ENCODE measurements at places on chromosomes 1 and 21.

DNA sequence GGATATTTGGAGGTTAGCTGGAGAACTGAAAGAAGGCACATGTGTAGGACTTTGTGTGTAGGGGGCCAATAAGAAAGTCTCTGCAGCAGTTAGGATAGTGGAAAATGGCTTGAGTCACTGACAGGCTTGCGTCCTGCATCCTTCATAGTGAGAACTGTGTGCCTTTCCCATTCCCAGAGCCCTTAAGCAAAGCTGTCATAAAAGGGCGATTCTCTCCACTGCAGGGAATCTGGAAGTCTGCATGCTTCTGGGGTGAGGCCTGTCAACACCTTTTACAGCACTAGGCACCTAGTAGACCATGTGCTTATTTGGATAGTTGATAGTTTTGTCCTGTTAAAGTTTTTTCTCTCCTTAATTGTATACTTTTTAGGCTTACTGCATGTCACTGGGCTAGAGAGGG, 39.4 kb upstream of the MACF1 start:
- peak; percentile 44 for DNase-seq

DNA sequence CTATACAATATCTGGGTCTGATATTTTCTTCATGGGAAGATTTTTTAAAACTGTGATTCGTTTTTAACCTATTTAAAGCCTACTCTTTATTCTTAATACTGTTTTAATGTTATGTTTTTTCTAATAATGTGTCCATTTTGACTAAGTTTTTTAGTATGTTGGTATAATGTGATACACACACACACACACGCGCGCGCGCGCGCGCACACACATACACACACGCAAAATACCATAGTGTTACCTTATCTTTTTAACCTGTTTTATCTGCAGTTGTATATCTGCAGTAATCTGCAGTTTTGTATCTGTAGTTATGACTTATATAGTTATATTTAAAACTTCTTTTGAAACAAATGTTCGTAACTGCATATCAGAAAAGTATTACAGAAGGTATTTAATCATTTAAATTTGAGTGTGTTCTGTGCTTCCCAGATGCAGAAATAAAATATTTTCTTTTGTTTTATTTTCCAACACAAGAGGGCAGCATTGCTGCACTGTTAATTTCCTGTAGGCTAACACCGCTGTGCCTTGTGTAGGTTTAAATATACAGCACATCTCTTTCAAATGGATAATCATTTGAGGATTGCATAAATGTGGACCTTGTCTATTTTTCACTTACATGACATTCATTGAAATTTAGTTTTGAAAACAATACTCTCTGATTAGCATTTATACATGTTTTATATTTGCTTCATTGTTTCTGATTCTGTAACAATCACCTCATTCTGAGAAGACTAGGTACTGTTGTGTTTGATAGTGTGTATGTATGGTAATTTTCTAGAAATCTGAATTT, 166.1 kb downstream of the PDE4B start:
- peak; percentile 55 for DNase-seq

DNA sequence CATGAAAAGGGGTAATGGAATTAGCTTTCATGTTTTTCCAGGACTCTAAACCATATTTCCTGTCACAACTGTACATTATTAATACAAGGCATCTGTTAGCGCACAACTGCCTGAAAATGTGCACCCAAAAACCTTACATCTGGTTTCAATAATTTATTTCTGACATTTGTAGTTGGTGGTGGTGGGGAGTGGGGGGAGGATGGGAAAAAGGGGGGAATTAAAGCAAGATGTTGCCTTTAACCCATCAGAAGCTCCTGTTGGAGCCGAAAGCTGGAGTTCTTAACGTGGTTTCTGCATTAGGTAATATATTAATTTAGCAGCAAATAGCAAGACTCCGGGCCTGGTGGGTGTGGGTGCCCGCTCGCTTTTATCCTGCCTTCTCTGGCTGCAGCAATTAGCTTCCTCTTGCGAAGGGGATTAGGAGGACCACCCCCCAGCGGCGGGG, 36.9 kb upstream of the HHAT start:
- DNase-seq = peak; percentile 96

DNA sequence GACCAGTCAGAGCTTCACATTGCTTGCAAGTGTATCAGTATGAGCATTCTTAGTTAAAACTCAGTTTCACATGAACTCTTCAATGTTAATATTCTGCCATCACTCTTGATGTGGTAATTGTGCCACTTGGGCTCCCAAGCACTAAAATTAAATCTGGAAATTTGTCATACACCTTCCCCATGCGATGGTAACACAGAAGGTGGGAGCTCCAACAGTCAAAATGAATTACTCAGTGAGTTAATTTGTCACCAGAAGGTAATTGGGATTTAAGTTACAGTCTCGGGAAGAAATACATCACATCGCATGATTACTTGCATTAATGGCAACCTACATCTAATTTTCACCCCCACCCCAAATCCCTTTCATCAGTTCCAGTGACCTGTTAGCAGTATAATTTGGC, 376.5 kb upstream of the DAB1 start:
- DNase-seq = no peak

DNA sequence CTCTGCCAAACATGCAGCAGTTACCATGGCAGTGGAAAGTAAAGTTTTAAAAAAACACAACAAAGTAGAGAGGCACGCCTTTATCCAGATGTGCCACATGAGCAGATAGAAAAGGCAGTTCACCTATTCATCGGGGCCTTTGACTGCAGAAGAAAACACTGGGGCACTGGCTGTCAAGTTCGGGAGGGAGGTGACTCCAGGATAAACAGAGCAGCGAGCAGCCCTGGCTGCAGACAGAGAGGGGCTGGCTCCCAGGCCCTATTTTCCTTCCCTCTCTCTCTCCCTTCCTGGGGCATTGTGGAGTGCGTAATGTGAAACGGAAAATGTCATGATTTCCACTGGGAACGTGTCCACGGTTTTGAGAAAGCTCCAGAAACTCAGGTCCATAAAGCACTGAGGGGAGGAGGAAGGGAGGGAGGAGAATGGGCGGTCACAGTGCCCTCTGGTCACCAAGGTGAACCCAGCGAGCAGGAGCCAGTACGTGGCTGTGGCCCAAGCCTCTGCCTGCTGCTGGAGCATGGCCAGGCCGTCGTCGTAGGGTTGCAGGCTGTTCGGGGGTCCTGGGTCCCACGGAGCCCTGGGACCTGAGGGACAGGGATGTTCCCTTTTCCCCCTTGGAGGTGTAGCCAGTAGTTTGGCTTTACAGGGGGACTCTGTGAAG, 114.7 kb upstream of the IRF2BP2 start:
- no peak for DNase-seq

GRCh38 chr1:183723571-183723970, 70.5 kb upstream of the APOBEC4 start:
- no peak for DNase-seq

GRCh38 chr1:155128755-155129473, 1.2 kb downstream of the EFNA1 start:
- no peak for DNase-seq

DNA sequence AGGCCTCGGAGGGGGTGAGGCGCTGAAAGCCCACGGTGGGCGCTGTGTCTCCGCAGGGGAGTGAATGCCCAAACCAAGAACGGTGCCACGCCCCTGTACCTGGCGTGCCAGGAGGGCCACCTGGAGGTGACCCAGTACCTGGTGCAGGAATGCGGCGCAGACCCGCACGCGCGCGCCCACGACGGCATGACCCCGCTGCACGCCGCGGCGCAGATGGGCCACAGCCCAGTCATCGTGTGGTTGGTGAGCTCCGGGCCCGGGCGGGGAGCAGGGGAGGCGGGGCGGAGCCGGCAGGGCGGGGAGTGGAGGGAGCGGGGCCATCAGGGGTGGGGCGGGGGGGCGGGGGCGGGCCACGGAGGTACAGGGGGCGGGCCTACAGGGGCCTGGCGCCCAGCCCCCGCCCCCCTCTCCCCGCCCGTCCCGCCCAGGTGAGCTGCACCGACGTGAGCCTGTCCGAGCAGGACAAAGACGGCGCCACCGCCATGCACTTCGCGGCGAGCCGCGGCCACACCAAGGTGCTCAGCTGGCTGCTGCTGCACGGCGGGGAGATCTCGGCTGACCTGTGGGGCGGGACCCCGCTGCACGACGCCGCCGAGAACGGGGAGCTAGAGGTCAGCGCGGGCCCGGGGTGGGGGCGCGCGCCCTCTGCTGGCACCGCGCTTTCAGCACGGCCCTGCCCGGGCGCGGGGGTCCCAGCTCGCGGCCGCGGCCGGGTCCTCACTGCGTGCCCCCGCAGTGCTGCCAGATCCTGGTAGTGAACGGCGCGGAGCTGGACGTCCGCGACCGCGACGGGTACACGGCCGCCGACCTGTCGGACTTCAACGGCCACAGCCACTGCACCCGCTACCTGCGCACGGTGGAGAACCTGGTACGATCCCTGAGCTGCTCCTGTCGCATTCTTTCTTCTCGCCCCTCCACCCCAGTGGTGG, 15.9 kb downstream of the ESPN start:
- peak; percentile 31 for DNase-seq

GRCh38 chr1:229430761-229431283, 3.1 kb downstream of the ACTA1 start:
- peak; percentile 51 for DNase-seq

DNA sequence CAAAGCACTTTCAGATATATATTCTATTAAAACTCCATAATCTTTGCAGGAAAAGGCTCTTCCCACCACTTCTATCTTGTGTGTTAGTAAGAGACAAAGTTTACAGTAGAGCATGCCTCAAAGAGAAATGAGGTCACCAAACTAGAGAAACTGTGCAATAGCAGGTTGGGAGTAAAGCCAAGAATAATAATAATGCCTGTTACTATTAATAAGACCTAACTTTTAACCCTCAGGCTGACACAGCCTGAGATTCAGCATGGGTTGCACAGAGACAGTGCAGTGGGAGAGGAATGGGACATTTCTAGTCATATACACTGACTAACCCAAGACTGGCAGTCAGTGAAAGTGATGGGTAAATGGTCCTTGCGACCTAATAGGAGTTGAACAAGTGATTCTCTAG, 320.2 kb upstream of the NFIA start:
- DNase-seq = peak; percentile 58

Data from fibroblast of upper back skin (primary cell).